Effector memory CD4-positive, alpha-beta T cell (primary cell): ENCODE measurements at places on chromosomes 4 and X.

- no peak for DNase-seq
Measured at GRCh38 chr4:57303012-57303751, 193.0 kb upstream of the IGFBP7 start.

DNA sequence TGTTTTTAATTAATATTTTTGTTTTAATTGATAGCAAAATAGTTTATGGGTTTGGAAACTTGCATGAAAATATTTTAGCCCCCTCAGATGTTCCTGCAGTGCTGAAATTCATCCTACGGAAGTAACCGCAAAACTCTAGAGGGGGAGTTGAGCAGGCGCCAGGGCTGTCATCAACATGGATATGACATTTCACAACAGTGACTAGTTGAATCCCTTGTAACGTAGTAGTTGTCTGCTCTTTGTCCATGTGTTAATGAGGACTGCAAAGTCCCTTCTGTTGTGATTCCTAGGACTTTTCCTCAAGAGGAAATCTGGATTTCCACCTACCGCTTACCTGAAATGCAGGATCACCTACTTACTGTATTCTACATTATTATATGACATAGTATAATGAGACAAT, 40.4 kb downstream of the MAP7D3 start:
- DNase-seq: no peak

- DNase-seq: no peak
Measured at GRCh38 chr4:632926-633325, 7.6 kb downstream of the PDE6B start.

GRCh38 chr4:102824398-102824797, 3.0 kb downstream of the UBE2D3 start:
- DNase-seq: no peak

DNA sequence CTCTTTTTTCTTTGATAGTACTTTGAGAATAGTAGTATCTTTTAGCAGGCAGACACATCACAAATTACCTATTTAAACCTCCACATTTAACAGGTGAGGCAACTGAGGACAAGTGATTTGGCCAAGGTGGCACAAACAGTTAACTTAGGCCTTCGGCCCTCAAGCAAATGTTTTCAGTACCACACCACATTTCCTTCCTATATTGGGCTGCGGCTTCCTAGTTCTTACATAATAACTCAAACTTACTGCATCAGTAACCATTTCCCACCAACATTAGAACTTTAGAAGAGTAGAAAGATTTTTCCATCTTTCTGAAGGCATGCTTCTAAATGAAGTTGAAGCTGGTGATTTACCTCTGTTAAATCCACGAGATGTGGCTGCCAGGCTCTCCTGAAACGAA, 63.2 kb upstream of the SLC4A4 start:
- DNase-seq: no peak

- no peak for DNase-seq
Measured at GRCh38 chrX:102975016-102975415, 37.9 kb downstream of the RAB40AL start.

DNA sequence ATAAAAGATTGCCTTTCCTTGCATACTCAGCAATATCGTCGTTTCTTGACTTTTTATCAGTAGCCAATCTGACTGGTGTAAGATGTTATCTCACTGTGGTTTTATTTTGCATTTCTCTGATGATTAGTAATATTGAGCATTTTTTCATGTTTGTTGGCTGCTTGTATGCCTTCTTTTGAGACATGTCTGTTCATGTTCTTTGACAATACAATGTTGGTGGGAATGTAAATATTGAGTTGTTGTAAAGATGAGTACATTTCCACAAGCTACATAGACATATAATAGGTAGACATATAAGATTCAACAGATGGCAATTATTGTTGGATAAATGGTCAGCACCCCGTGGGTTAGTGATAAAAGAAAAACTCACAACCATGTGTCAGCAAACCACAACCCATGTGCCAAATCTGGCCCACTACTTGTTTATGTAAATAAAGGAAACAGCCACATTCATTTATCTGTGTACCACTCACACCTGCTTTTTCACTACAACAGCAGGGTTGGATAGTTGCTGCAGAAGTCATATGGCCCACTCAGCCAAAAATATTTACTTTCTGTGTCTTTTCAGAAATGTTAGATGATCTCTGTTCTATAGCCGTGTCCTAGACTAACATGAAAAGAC, 153.1 kb upstream of the VCX start:
- no peak for DNase-seq

- DNase-seq: no peak
Measured at GRCh38 chrX:63747331-63747730, 37.7 kb downstream of the ARHGEF9 start.

DNA sequence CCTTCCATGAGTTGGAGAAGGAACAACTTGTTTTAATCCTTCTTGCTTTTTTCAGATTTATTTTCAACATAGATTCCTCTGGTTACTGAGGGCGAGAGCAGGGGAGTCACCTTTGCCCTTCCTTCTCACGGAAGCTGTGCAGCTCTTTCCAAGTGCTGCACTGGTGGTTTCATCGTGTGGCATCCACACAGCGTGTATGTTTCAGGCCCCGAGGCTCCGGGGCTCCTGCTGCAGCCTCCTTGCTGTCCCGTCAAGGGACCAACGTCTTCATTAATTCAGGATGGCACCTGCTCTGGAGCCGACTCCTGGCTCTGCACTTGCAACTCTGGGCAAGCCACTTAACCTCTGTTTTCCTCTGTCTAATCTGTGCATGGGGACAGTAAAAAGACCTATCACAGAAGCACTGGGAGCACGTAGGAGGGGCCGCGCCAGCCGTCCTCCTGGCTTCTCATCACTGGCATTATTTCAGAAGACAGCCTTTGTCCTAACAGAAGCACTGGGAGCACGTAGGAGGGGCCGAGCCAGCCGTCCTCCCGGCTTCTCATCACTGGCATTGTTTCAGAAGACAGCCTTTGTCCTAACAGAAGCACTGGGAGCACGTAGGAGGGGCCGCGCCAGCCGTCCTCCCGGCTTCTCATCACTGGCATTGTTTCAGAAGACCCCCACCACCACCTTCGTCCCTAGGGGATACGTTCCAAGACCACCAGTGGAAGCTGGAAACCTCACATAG, 117.8 kb upstream of the NKX1-1 start:
- no peak for DNase-seq
